Activated T-cell treated with anti-CD3 and anti-CD28 coated beads, Interleukin-2, amount 50 U/mL, for 4 hours (primary cell): ENCODE measurements at places on chromosomes 5 and 9.

DNA sequence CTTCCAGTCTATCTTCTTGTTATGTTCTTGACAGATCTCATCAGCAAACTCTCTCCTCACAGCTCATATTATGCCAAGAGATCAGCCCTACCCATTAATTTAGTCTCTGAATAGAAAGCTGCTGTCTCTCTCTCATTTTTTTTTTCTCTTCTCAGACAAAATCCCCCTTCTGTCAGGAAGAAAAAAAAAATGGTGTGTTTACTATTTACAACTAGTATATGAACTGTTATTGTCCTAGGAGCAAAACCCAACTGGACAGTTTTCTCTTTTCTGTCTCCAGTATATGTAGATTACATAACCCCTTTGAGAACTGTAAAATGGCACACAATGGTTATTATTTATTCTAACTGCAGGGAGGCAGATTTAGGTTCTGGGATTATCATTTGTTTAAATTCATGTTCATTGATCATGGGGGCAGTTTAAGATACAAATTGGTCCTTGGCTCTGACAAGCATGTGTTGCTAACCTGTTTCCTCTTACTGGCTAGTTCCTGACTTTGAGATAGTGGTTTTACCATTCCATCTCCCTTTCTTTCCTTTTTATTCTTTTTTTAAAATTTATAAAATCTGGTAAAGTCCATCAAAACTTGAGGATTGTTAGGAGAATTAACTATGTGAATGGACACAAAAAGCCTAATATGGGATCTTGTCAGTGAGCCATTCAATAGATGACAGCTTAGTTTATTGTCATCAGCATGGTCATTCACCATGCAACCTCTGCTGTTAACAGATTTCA is 210.0 kb upstream of the PAPPA start:
- no peak for DNase-seq

DNA sequence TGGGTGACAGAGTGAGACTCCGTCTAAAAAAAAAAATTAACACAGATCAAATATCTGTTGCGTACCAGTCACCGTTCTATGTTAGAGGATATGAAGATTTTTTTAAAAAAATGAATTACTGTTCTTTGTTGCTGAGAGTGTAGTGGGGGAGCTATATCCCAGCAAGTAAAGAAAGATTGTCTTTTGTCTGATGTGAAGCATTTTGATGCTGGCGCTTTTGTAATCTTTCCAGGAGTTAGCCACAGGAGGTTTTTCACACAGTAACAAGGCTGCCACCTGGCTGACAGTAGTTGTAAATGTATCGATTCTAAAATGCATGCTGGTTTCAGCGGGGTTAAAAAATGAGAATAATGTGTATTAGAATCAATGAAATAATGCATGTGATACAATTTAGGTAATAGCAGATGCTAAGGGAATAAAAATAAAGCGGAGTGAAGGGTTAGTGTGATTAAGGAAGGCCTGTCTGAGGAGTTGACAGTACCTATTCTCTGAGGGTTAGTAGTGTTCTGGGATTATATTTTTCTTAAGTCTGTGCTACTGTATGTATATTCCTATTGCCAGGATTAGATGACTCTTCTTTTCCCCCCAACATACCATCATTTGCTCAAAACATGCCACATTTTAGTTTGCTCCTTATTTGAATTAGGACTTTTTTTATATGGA is 3.4 kb downstream of the LMNB1 start:
- peak; percentile 39 for DNase-seq

- DNase-seq, result no peak
These were observed 39.9 kb downstream of the PAX5 start for GRCh38 chr9:36993933-36994764.

DNA sequence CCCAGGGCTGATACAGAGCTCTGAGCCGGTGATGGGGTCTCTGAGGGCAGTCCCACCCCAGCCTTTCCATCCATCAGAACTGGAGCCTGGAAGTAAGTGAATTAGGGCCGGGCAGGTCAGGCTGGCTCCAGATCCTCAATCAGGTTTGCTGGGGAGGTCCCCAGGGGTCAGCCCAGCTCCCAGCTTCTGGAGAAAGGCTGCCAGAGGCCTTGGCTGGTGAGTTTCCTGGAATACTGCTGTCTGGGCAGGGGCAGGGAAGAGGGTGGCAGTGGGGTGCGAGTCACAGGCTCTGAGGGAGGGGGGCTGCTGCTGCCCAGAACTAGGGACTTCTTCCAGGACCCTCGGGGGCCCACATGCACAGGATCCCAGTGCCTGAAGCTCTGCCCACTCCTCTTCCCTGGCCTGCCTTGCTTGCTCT is 200.6 kb upstream of the MVB12B start:
- DNase-seq, result no peak

DNA sequence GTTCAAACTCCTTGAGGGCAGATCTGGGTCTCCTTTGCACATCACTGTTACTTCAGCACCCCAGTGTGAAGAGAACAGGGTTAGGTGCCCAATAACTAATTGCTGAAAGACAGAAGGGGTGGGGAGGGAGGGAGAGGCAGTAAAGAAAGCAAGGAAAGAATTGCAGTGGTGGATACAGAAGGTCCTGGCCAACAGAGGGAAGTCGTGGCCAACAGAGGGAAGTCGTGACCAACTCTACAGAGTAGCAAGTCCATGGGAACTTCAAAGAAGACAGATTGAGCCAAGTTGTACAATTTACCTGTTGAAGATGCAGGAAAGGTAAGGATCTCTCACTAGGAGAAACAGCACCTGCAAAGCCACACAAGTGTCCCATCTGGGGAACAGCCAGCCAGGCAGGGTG is 27.0 kb downstream of the CCNJL start:
- DNase-seq, result no peak

DNA sequence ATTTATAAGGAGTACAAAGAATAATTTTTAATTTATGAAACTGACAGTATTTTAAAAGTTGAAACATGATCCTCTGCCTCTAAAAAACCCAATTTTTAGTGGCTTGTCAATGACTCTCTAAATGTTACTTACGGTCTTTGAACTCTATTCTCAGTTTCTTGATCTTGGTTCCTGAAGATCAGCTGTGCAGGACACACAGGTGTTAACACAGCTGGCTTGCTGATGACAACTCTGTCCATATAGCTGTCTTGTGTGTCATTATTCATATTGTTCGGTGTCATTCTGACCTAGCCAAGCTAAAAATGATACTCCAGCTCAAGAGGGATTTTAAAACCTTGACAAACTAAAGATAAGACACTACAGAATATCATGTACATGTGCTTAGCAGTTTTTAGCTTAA is 314.5 kb downstream of the CCDC171 start:
- DNase-seq, result no peak

- DNase-seq, result no peak
These were observed 12.8 kb upstream of the JADE2 start for GRCh38 chr5:134512661-134512999.

DNA sequence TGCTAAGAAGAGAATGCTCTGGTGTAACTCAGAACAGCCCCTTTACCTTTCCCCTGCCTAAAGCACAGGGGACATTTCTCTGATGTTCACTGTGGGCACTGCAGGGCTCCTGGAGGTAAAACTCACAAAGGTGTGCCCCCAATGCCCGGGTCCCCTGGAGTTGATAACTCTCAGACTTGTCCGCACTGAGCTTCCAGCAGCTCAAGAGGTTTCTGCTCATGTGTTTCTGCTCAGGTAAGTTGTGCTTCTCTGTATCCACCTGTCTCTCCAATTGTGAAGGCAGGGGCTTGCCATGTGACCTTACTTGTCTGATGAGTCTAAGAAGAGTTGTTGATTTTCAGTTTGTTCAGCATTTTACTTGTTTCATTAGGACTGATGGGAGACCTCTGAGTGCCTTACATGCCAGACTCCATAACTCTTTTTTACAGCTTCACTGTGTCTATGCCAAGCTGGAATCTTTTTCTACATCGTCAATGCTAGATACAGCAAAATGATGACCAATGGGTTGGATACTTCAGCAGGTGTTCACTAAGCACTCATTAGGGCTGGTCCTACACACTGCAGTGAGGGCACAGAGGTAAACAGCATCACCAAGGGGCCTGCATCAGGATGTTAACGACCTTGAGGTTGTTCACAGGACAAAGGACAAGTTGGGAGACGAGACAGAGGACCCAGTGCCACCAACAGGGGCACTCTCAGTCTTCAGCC is 56.4 kb downstream of the MRPL36 start:
- DNase-seq, result no peak

GRCh38 chr9:88006511-88007290 is 32.4 kb upstream of the CDK20 start:
- DNase-seq, result no peak

- no peak for DNase-seq
These were observed 186.9 kb downstream of the RGS3 start for GRCh38 chr9:113650207-113651131.

DNA sequence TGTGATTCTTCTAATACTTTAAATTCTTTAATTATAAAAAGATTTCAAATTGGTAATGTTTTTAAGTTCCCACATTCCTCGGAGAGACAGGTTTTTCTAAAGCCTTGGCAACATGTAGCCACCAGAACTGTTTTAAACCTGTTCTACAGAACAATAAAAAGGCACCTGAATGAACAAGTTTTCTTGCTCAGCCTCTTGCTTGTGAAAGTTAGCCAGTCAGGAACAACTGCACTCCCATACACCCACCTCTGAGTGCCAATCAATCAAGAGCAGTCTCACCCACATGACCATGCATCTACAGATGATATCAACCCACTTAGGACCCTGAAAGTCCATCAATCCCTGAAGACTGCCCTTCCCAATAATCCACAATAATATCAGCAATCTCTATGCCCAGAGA is 62.3 kb downstream of the AP3B1 start:
- DNase-seq, result no peak

DNA sequence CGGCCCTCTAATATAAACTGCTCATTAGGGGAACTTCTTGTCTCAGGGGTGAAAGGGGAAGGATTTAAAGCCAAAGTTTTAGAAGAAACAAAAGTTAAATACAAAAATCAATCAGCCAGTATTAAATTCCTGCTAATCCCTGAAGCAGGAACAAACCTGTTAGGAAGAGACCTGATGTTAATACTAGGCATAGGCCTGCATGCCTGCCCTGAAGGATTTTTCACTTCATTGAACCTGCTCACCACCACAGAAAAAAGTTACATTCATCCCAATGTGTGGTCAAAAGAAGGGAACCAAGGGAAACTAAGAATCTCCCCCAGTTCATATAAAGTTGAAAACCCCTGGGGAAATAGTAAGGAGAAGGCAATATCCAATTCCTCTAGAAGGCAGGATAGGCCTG is 9.4 kb upstream of the RNF180 start:
- DNase-seq, result no peak

DNA sequence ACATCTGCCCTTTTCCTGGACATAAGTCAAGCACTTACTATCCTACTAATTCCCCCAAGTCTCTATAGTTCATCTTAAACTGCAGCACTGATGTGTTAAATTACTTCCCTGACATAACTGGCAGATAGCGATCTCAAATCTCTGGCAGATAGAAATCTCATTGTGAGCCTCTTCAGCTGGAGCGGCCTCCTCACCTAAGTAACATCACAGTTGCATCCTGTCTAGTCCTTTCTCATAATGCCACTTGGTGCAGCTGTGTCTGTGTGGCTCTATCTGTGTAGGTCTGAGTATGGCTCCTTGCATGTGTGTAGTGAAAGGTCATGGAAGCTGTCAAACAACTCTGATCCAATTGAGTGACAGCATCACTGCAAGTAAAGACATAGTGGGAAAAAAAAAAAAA is 53.6 kb upstream of the FST start:
- no peak for DNase-seq

DNA sequence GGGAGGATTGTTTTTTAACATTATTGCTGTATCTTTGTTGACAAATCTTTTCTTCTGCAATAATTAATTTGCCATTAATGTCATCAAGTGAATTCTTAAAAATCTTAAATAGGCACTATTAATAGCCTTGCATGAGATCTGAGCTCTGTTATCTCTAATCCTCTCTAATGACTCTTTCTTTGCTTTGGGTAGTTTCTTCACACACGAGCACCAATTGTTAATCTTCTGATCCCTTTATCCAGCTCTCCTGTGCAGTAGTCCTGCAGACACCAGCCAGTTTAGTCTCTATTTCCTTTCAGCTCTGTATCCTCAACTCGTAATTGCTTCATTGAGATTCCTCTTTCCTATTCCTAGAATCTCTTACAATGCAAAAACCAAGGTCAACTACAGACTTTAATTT is 8.1 kb downstream of the SPINK14 start:
- DNase-seq, result no peak

GRCh38 chr5:154325566-154325965 is 120.2 kb upstream of the SAP30L start:
- DNase-seq, result no peak

GRCh38 chr5:135426102-135427082 is 20.8 kb downstream of the DCANP1 start:
- no peak for DNase-seq

GRCh38 chr5:96175090-96175489 is 213.4 kb upstream of the ELL2 start:
- DNase-seq, result no peak

DNA sequence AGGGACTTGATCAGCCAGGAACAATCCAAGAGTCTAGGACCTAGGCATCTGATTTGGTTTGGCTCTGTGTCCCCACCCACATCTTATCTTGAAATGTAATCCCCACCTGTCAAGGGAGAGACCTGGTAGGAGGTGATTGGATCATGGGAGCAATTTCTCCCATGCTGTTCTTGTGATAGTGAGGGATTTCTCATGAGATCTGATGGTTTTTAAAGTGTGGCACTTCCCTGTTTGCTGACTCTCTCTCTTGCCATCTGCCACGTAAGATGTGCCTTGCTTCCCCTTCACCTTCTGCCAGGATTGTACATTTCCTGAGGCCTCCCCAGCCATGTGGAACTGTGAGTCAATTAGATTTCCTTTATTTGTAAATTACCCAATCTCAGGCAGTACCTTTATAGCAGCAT is 201.7 kb upstream of the ACTBL2 start:
- no peak for DNase-seq

GRCh38 chr9:131432597-131433301 is 38.9 kb downstream of the PRRC2B start:
- DNase-seq, result no peak

- DNase-seq, result no peak
These were observed 1.4 kb downstream of the MARCHF3 start for GRCh38 chr5:127028822-127029457.

- DNase-seq, result no peak
These were observed 7.5 kb downstream of the DCTN4 start for GRCh38 chr5:150751096-150751891.

GRCh38 chr5:132223861-132224260 is 3.8 kb downstream of the P4HA2 start:
- no peak for DNase-seq

DNA sequence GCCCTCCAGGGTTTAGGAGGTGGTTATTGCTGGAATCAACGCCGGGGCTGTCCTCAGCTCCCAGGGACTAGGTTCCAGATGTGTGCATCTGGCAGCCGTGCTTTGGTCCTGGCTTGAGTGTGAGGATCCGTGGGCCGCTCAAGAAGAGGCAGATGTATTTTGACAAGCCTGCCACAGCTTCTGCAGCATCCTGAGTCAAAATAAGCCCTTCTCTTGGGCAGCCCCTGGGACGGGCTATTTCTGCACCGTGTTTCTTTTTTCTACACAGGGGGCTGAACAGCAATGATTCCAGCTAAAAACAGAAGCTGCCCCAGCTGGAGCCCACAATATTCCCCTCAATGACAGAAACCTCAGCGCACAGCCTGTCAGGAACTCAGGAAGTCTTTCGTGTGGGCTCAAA is 19.7 kb upstream of the CPLX2 start:
- no peak for DNase-seq

- no peak for DNase-seq
These were observed 193.5 kb downstream of the GNA14 start for GRCh38 chr9:77454663-77455062.
